Stimulated activated CD4-positive, alpha-beta T cell treated with anti-CD3 and anti-CD28 coated beads, Interleukin-4, amount 100 ng/mL, for 4 hours (primary cell): ENCODE measurements at places on chromosomes 12 and 14.

DNA sequence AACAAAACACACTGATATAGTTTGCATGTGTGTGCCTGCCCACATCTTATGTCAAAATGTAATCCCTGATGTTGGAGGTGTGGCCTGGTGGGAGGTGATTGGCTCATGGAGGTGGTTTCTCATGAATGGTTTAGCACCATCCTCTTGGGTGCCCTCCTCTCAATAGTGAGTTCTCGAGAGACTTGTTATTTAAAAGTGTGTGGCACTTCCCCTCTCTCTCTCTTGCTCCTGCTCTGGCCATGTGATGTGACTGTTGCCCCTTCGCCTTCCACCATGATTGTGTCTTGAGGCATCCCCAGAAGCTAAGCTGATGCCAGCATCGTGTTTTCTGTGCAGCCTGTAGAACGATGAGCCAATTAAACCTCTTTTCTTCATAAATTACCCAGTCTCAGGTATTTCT, 454.1 kb upstream of the DCN start:
- DNase-seq, result no peak

GRCh38 chr14:92704036-92704804, 44.2 kb downstream of the LGMN start:
- DNase-seq, result no peak

GRCh38 chr12:106064721-106065021, 74.1 kb downstream of the NUAK1 start:
- no peak for DNase-seq

DNA sequence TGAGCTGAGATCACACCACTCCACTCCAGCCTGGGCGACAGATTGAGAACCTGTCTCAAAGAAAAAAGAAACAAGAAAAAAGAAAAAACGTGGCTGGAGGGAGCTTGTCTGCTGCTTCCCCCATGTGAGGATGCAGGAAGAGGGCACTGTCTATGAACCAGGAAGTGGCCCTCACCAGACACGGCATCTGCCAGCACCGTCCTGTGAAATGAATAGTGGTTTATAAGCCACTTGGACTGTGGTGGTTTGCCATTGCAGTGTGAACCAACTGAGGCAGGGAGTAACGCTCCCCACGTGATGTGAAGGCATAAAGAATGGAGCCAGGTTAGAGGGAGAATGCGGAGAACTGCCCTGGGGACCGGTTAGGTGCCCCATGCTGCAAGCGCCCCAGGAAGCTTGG, 4.5 kb upstream of the BRF1 start:
- DNase-seq, result no peak

GRCh38 chr14:92626041-92626440, 112.5 kb downstream of the RIN3 start:
- DNase-seq, result no peak

GRCh38 chr12:108457734-108458361, 57.2 kb upstream of the FICD start:
- no peak for DNase-seq
